HT1080 (cell line): ENCODE measurements at places on chromosomes 16 and 17. TPM values are rescaled to one million over a fixed set of nuclear protein-coding genes. Genes with fewer than 3 reads are reported as not detected.

- no peak for DNase-seq
Measured at GRCh38 chr17:80499560-80499959, 23.2 kb upstream of the NPTX1 start.

DNA sequence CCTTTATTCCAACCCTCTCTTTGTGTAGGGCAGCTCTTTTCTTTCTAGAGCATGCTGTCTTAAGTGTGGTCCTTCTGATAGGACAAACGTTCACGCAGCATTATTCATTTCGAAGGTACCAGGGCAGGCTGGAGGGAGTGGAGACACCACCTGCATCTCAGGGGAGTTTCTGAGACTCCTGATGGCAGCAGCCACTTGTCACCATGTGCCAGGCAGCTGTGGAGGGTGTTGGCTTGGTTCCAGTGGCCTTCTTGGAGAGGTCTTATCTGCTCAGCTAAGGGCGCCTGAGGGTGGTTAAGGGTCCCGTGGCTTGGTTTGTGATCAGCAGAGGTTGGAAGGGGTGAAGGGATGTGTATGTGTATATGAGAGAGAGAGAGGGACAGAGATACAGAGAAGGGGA, 257.1 kb upstream of the EEF2KMT start:
- DNase-seq = no peak

DNA sequence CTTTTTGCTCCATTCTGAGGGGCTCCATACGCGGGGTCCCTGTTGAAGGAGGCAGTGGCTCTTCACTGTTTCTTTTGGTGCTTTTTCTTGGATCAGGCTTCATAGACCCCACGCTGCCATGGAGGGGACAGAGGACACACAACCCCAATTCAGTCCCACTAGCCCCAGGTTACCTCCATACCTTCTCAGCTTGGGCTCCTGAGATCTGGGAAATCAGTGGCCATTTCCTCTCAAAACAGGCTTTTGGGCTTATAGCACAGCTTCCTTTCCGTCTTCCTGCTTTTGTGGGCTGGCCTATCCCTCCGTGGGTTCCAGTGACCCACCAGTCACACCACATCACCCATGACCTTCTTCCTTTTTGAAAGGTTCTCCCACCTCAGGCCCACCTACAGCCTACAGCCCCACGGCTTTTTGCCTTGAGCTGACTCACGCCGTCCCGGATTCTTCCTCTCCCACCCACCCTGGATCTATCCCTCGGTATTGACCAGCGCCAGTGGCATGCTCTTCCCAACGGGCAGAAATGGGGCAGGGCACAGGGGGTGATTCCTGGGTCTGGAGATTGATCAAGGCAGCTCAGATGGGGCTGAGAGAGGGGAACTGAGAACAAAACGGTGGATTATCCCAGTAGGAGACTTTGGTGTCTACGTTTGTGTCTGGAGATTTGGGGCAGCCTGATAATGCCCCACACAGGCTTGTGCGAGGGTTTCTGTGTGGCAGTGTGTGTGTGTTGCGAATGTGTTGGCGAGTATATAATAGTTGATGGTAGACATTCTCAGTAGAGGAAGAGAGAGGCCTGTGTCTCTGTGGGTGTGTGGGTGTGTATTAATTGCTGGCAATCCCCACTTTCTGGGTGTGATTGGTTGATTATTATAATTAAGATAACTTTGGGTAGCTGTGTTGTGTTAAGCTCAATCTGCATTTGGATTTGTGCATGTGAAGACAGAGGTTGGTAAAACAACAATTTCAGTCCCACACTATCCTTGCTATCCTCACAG, 3.8 kb downstream of the TBX21 start:
- DNase-seq = no peak

DNA sequence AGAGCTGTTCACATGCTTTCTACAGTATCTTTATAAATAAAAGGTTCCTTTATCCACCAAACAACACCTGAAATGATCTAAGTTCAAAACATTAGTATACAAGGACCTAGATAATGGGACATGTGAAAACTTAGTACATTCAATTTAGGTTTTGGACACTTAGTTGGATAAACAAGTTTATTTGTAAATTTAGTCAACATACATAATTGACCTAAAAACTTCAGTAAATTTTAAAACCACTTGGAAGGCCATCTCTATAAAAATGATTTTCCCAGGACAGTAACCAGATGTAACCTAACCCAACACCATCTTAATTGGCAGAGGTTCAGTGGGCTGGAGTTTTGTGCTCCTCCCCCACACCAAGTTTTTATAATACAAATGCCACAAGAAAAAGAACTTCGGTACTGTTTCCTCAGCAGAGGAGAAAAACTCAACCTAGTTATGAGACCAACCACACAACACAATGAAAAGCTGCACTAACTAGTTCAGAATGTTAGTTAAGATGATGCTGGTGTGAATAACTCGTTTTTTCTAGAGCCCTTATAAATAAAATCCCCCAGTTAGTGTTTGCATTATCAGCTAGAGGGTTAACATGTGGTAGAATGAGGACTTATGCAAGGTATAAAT, 7.2 kb upstream of the UNK start:
- no peak for DNase-seq

- no peak for DNase-seq
Measured at GRCh38 chr16:78732696-78733095, 633.2 kb downstream of the WWOX start.

DNA sequence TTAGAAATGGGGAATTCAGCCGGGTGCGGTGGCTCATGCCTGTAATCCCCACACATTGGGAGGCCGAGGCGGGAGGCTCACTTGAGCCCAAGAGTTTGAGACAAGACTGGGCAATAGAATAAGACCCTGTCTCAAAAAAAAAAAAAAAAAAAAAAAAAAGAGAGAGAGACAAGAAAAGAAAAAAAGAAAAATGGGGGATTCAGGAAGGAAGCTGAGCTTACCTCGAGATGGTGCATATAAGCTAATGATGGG, 150.8 kb upstream of the RPH3AL start:
- no peak for DNase-seq

DNA sequence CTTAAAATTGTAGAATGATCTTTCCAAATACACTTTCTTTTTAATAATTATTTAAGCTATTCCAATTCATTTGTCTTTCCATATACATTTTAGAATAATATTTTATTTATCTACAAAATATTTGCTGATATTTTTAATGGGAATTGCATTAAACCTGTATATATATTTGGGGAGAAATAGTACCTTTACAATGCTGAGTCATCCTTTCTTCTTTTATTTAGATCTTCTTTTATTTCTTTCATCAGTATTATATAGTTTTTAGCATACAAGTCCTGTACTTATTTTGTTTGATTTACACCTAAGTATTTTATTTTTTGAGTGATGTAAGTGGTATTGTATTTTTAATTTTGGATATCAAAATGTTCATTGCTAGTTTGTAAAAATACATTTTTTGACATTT, 639.5 kb upstream of the GOT2 start:
- no peak for DNase-seq

GRCh38 chr16:64659866-64660265, 462.0 kb downstream of the CDH11 start:
- DNase-seq = no peak

GRCh38 chr16:24846548-24847357, 990 bp downstream of the SLC5A11 start:
- DNase-seq = no peak

Gene OMG
- 0.03 TPM in 1 of 2 replicates, not detected in the other for total RNA-seq

Gene PLLP
- 0.20 and 1.3 TPM in 2 replicates for total RNA-seq

Gene TSPAN10
- 1.4 and 2.2 TPM in 2 replicates for total RNA-seq

Gene TMEM98
- total RNA-seq = 19.5 and 23.8 TPM in 2 replicates
